Naive thymus-derived CD4-positive, alpha-beta T cell (primary cell): ENCODE measurements at places on chromosomes 12 and 14.

- no peak for DNase-seq
Observed at GRCh38 chr14:41549282-41549681, 57.4 kb upstream of the LRFN5 start.

DNA sequence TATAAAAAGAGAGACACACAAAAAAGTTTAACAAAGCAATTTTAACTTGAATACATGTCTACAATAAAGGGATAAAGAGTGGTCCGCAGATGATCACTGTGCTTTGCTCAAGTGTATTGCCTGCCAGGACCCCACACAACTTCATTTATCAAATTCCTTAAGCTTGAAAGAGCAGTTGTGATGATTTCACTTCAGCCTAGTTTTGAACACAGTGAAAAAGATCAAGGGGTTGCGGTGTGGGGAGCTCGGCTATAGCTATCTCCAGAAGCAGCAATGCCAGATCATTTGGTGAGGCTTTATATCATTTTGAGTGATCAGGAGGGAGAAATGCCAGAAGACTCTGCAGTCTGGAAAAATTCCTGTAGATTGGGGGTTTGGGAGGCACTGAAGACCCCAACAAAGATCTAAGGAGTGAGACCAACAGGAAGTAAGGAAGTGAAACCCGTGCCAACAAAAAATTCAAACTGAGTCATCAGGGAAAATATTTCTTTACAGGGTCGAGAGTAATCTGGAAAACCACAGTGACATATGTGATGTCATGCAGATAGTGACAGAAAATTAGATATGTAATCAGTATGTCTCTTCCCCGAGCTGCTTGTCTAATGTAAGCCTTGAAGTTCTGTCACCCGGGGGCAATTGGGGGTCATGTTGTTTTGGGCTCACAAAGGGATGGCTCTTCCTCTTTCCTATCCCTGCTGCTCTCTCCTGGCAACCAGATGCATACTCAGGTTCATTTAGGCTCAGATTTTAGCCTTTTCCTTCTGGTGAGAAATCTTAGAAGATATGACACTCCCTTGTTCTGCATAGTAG lies 221.8 kb downstream of the MSRB3 start:
- no peak for DNase-seq

- DNase-seq = no peak
Observed at GRCh38 chr12:109058773-109059172, 6.4 kb downstream of the USP30 start.

- no peak for DNase-seq
Observed at GRCh38 chr12:109433618-109434017, 43.5 kb downstream of the KCTD10 start.

DNA sequence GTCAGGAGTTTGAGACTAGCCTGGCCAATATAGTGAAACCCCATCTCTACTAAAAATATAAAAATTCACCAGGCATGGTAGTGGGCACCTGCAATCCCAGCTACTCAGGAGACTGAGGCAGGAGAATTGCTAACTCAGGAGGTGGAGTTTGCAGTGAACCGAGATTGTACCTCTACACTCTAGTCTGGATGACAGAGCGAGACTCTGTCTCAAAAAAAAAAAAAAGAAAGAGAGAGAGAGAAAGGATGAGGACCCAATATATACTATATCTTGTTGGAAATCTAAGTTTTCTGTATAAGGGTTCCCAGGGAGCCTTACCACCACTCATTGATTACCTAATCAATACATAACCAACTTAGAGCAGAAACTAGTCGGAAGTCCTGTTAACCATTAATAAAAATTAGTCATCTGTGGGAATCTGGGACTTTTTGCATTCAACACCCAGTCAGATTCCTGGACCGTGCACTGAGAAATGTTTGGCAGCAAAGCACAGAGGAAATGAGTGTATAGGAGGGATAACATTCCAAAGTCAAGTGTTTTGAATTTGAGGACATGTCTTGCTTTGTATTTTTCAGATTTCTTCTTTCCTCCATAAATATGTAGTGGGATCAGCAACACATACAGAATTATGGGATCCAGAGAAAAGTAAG lies 44.8 kb upstream of the NR2C1 start:
- DNase-seq = no peak
